ENCODE measurements at places on chromosomes 7 and 10.

- DNase-seq = no peak
Observed at GRCh38 chr7:42103456-42103855, 133.6 kb downstream of the GLI3 start.

DNA sequence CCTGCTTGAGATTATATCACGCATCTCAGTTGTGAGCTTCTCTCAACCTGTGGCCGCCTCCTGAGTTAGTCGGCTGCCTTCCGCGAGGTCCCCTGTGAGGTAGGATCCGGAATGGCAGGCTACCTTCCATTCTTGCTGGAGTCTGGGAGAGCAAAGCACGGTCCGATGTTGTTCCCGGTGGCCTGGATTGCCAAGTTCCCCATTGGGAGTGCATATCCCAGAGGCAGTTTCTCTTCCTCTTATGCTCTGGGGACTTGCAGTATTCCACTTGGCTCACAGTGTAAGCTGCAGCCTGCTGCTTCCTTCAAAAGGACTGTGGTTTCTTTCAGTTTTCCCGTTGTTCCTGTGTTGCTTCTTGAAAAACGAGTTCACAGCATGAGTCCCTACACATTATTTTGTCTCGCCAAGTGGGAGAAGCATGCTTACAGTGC is 225.4 kb upstream of the ZWINT start:
- DNase-seq = no peak

- DNase-seq = no peak
Observed at GRCh38 chr7:64544010-64544409, 18.9 kb downstream of the ZNF680 start.

DNA sequence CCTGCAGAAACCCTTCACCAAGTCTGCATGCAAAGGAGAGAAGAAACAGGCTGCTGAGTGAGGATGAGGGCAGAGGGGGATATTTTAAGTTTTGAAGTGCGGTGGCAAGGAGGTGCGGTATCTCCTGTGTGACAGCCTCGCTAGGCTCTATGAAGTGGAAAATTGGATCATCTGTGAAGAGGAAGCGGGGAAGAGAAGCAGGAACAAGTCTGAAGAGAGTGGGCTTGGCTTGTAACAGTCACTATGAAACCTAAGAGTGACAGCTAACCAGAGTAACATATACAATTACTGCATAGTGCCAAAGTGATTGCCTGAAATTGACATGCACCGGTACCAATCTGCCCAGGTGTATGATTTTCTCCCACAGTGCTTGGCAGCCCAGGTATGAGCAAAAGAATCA is 287.5 kb upstream of the KLF14 start:
- no peak for DNase-seq

GRCh38 chr10:125206623-125207022 is 46.3 kb upstream of the CTBP2 start:
- DNase-seq = no peak
